Activated naive CD4-positive, alpha-beta T cell (primary cell): ENCODE measurements at places on chromosomes 1 and 21.

GRCh38 chr1:241413974-241414373 is 57.0 kb upstream of the RGS7 start:
- DNase-seq = no peak

GRCh38 chr1:211606914-211607753 is 28.2 kb upstream of the SLC30A1 start:
- no peak for DNase-seq

- no peak for DNase-seq
Measured at GRCh38 chr1:193418745-193419058, 232.3 kb upstream of the B3GALT2 start.

DNA sequence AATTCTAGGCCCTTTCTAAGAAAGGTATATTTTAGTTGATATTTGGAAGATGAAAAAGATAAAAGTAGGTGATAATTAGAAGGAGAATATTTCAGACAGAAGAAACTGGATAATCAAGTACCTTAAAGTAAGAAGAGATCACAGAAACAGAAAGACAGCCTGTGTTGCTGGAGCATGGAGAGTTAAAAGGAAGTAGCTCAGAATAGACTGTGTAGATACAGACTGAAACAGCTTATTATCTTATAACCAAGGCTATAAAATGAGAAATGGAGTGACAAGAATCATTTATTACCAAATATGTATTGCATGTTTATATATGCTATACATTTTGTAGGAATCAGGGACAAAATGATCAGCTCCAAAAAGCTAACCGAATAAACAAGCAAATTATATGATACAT is 1120.3 kb downstream of the BRINP3 start:
- no peak for DNase-seq

- no peak for DNase-seq
Measured at GRCh38 chr1:184759112-184759511, 4.5 kb upstream of the EDEM3 start.

DNA sequence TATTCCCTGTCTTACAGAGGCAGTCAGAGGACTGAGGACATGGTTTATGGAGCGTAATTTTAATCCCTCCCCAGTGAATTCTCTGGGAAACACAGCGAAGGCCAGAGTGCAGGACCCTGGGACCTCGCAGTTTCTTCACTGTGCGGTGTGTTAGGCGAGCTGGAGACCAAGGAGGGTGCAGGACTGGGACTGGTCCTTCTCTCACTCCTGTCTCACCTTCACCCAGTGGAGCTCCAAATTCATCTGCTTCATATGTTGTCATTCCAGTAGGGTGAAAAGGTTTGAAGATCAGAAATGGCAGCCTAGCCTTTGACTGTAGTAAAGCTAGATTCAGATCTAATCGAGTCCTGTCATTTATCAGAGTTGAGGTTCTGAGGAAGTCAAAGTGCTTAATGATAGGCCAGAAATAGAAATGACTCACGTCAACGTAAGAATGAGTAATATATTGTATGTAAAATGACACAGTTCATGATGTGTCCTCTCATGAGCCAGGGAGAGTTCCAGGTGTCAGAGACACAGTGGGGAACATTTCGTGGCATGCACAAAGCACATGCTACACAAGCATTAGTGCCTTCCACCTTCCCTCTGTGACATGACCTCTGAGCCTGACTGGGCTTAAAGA is 647.5 kb downstream of the SMYD3 start:
- no peak for DNase-seq
